M059J (cell line): ENCODE measurements at places on chromosomes 4 and X. TPM values are rescaled to one million over a fixed set of nuclear protein-coding genes. Genes with fewer than 3 reads are reported as not detected.

- DNase-seq, result no peak
Measured at GRCh38 chr4:123233136-123233768, 163.3 kb upstream of the SPRY1 start.

- DNase-seq, result no peak
Measured at GRCh38 chrX:154476821-154477220, 2.3 kb downstream of the LAGE3 start.

GRCh38 chrX:9312922-9313867 lies 151.7 kb upstream of the TBL1X start:
- DNase-seq, result peak; percentile 29

- no peak for DNase-seq
Measured at GRCh38 chr4:60089546-60090273, 1110.4 kb upstream of the ADGRL3 start.

DNA sequence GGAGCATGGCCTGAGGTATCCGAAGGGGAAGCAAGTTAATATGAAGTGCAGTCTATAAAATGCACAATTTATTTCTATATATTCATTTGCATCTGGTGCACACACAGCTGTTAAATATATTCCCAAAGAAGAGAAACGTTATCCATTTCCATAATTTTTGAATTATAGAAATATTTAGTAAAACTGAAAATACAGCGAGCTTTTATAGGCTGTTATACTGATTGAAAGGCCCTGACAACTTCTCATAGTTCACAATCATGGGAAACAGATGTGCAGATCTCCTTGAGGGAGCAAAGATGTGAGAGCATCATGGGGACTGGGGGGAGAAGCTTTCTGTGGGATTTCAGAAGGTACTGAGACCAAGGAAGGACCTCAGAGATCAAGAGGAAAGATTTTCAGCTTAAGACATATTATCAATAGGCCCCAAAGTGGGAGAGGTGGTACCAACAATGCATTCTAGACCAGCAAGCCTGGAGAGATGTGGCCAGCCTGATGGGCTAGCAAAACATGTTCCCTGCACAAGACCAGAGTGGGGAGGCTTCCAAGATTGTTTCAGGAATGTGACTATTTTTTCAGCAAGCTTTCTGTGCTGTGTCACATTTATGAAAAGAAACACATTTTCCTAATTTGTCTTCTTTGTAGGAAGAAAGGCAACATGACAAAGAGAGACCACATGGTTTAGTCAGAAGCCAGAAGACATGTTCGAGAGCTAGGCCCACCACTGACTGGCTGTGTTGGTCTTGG lies 256.0 kb upstream of the SFRP2 start:
- no peak for DNase-seq

- no peak for DNase-seq
Measured at GRCh38 chr4:182863501-182863900, 53.7 kb downstream of the DCTD start.

- peak; percentile 8 for DNase-seq
Measured at GRCh38 chr4:177287255-177287654, 22.4 kb upstream of the NEIL3 start.

TIGD4 gene
- 0.30 TPM in 1 of 2 replicates, not detected in the other for total RNA-seq

- no peak for DNase-seq
Measured at GRCh38 chr4:76881375-76881774, 16.6 kb downstream of the SOWAHB start.

DNA sequence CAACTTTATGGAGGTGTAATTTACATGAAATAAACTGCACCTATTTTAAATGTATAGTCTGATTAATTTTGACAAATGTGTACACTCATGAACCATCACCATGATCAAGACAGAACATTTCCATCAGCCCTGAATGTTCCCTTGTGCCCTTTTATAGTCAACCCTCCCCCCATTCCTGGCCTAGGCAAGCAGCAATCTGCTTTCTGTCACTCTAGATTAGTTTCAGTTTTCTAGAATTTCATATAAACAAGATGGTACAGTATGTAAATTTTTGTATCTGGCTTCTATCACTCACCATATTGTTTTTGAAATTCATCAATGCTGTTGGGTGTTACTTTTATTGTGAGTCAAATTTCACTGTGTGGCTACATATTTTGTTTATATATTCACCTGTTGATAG lies 234.2 kb upstream of the RPS6KA3 start:
- no peak for DNase-seq

PNMA6F gene
- total RNA-seq, result not detected in 2 replicates

DNA sequence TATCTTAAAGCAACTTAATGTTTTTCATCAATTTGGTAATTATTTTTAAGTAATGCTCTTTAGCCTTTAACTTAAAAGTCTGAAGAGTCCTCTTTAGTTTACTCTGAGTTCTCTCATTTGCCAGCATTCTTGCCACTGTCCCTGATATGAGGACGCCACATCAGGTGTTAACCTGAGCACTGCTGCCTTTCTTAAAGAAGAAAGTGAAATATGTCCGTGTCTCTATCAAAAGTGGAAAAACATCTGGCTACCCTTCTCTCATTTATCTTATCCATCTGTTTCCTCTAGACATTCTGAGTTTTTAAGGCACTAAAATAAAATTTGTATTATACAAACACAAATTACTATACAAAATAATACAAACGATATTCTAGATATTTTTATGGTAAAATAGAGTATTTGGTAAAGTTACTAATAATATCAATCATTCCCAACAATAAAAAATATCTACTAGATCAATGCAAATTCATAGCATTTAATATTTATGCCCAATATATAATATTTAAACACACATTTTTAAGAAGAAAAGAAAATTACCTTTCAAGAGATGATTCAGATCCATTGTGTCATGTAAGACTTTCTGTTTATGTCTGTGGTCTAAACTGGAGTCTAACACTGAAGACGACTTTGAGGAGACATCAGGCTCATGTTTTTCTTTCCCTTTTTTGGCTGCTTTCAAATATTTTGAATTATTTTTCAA lies 14.0 kb downstream of the CFAP97 start:
- DNase-seq, result no peak

- peak; percentile 66 for DNase-seq
Measured at GRCh38 chrX:15336023-15336413, 695 bp upstream of the PIGA start.

ETDB gene
- total RNA-seq, result not detected in 2 replicates
